ENCODE measurements at places on chromosomes 13 and 19.

DNA sequence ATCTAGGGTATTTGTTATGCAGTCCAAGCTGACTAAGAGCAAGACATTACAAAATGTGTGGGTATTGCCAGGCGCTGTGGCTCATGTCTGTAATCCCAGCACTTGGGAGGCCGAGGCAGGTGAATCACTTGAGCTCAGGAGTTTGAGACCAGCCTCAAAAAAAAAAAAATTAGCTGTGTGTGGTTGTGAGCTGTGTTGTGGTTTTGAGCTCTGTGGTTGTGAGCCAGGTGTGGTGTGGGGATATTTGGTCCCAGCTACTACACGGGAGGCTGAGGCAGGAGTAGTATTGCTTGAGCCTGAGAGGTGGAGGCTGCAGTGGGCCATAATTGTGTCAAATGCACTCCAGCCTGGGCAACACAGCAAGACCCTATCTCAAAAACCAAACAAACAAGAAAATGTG is 5.6 kb upstream of the KEAP1 start:
- DNase-seq, result peak; percentile 71

GRCh38 chr19:19416280-19416679 is 10.8 kb downstream of the GATAD2A start:
- no peak for DNase-seq

DNA sequence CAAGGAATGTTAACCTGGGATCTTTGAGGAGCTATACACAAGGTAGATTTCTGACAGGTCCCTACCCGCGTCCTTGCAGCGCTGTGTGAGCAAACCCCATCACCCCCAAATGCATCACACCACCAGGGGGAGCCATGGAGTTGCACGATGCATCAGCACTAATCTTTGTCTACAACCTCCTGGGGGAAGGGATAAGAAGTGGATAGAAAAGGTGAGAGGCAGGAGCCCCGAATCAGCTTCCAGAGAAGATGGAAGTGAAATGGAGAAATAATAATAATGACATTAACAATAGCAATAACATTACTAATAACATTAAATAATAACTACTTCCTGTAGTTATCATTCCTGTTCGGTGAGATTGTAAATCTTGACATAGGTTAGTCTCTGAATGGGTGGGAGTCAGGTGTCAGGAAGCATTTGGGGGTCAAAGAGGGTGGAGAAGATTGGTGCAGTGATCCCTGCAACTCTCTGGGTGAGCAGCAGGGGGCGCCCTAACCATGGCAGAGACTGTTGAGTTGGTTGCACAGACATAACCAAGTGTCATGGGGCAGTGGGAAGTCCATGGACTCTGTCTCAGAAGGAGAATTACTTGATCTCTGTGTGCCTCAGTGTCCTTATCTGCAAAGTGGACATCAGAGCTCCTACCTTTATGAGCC is 16.5 kb downstream of the SIGLEC7 start:
- DNase-seq, result peak; percentile 92

- no peak for DNase-seq
Observed at GRCh38 chr13:59303433-59303832, 860.3 kb downstream of the DIAPH3 start.

- DNase-seq, result no peak
Observed at GRCh38 chr19:9819596-9819909, 674 bp upstream of the FBXL12 start.

DNA sequence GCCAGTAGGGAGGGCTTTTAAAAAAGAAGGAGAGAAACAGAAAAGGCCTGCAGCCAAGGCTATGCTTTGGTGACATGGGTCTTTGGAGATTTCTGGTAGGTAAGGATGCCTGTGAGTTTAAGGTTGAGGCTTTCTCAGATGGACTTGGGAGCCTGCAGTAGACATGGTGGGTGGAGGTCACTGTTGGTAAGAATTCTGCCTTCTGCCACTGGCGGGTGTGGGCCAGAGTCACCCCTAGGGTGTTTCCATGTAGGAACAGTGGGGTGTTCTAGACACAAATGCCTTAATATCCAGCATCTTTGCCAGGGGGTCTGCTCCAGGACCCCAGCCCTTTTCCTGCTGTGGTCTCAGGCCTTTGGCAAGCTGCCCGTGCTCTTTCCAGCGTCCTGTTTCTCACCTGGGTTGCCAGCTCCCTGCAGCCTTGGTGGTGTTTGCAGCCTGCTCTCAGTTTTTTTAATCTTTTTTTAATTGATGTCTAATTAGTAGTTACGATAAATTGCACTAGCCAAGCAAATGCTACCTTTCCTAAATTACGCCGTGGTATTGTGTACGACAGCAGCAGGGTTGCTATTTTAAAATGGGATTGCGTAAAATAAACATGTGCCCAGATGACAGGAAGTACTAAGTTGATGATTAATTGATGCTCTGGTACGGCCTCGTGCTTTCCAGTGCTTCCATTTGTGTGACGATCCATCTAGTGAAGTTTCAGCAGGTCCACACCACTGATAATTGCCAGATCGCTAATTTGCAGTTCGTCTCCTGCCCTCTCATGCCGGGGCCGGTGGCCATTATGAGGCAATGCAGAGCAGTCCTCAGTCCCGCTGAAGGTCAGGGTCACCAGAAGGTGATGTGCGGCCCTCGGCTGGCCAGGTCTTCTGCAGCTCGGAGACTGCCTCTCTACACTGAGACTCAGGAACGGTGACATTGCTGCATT is 35.3 kb upstream of the NPAS1 start:
- no peak for DNase-seq

DNA sequence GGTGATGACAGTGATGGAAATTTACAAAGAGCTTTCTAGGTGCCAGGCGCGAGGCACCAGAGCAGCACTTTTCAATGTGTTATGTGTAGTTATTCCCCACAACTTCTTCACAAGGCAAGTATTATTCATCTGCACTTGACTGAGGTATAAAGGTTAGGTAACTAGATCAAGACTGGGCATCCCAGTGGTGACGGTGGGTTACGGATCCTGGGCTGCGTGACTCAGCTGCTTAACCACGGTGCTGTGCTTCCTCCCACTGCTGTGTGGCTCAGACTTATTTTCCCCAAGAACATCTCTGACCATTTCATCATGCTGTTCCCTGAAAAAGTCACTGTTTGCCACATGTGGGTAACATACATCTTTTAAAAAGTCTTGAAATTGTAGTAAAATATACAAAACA is 19.3 kb downstream of the EDDM13 start:
- peak; percentile 48 for DNase-seq

DNA sequence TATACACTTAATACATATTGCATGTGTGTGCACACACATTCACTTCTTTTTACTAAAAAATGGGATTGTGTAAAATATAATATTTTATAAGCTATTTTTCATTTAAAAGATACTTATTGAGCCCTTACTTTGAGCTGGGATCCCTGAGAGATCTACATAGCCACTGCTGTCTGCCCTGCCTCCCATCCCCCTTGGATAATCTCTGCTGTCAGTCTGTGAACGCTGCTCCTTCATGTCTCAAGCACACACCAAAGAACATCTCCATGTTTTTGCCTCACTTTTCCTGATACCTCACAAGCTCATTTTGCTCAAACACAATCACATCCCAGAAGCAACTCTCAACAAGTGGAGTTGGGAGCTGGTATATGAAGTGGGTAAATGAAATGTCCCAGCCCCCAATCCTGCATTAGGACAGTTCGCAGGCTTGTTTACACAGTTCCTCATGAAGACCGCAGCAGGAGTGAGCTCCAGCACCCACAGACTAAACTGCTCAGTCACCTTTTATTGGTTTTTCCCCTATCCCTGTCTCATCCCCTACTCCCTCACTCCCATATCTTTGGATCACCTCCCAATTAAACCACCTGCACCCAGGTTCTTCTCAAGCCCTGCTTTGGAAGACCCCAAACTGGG is 108.3 kb upstream of the FRY start:
- DNase-seq, result no peak

DNA sequence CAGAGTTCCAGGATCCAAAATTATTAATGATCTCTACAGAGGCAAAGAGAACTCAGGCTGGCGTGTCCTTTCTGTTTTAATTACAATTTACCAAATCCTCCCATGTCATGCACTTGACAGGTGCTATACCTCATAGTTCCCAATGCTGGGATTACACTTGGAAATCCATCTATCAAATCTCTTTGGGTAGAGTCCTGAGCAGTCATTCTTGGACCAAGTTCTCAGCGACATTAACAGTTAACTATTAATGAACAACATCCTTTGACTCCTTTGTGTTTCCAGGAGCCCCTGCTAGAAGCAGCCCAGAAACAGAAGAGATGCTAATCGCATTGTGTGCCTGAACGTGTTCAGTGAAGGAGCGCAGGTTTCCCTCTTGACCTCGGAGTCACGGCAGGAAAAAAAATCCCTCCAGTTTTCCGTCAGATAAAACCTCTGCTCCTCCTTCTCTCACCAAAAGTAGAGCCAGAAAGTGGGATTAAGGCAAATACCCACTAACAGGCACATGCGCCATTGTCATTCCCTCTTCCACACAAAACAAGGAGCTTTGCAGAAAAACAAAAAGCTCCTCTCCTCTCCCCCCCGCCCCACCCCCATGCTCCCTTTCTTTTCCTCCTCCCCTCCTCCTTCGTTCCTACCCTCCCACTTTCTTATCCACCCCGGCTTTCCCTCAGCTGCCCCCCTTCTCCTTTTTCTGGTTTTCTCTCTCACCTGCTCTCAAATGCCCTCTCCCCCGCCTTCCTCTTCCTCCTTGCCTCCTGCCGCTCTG is 224.7 kb downstream of the ZIC5 start:
- DNase-seq, result no peak

DNA sequence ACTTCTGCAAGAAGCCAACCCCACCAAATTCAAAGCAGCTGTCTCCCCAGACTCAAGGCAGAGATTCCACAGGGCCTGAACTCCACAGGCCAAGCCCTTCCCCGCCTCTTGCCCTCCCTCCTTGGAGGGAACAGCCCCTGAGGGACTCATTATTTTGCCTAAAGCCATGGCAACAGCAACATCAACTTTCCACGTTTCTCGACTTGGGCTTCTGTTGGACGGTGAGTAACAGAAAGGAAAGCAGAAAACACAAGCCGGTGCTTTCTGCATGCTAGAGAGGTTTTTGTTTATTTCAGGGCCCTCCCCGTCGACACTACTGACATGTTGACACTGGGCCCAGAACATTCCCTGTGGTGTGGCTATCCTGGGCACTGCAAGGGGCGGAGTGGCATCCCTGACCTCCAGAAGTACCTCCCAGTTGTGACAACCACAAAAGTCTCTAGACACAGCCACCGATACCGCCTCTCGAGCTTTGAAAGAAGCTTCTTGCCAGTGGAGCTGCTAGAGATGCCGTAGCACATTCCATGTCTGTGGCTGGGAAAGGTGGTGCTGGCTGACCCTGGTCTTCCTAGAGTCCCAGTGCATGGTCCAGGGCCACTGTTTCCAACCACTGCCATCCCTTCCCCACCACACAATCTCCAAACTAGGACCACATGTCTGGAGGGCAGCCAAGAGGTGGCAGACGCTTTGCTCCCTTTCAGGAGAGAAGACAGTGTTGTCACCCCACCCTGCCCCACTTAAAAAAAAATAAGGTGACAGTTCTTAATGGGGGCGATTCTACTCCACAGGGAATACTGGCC is 12.8 kb downstream of the CAPS start:
- DNase-seq, result no peak

GRCh38 chr19:33293255-33294057 is 8.9 kb downstream of the CEBPA start:
- DNase-seq, result no peak

- no peak for DNase-seq
Observed at GRCh38 chr19:48689449-48689848, 6.3 kb upstream of the FUT2 start.

GRCh38 chr13:97376981-97377380 is 57.0 kb upstream of the RAP2A start:
- DNase-seq, result no peak

DNA sequence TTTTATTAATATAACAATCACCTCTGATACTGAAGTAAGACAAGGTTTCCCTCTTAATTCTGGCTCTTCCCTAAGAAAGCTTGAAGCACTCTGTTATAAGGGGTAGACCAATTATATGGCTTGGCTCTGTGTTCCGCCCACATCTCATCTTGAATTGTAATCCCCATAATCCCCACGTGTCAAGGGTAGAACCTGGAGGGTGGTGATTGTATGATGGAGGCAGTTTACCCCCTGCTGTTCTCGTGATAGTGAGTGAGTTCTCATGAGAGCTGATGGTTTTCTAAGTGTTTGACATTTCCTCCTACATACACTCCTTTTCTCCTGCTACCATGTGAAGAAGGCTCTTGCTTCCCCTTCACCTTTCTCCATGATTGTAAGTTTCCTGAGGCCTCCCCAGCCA is 363.8 kb upstream of the PCDH20 start:
- DNase-seq, result no peak

DNA sequence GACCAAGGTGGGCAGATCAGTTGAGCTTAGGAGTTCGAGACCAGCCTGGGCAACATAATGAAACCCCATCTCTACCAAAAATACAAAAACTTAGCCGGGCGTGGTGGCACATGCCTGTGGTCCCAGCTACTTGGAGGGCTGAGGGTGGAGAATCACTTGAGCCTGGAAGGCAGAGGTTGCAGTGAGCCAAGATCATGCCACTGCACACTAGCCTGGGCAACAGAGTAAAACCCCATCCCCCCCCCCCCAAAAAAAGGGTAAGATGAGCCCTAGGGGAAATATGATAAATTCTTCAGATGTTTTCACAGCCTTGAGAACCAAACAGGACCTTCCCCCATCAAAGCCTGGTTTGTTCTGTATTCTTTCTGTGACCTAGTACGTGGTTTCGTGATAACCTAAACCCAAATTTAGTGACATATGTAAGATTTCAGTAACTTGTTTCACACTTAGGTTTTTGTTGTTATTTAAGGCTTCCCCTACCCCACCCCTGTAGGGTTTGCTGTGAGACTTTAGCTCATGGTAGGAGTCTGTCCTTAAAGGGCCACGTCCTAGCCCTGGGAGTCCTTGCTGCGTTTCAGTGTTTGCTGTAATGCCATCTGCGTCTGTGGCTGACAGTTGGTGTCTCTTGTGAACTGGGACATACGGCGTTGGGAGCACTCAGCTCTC is 49.6 kb downstream of the MYO9B start:
- DNase-seq, result peak; percentile 11

DNA sequence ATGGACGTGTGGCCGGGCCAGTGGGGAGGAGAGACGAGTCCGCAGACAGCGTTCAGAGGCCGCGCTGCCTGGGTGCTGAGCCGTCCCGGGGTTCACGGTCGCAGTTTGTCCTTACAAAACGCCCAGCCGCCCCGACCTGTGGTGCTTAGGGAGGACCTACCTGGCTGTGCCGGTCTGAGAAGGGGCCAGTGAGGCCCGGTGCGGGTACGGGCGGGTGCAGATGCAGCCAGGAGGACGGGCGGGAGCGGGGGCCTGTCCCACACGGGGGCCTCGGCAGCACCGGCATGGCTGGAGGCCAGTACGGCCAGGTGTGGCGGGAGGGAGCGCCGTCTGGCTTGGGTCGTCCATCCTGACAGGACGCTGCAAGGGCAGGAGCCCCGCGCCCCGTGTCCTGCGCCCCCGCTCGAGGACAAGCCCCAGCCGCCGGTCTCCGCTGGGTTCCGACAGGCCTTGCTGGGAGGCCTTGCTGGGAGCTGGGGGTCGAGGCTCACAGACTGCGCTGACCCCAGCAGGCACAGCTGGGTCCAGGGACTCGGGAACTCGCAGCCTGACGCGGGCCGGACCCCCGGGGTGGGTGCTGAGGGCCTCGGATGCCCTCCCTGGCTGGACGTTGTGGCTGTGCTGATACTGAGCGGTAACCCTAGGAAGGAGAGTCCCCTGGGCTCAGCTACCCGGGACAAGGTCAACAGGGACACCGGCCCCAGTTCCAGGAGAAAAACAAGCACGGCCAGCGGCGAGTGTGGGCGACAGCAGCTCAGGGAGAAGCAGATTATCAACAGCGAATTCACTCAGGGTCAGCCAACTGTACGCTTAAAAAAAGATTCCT is 5.3 kb upstream of the PROZ start:
- peak; percentile 18 for DNase-seq
